ENCODE measurements at places on chromosomes 12 and 14. TPM values are rescaled to one million over a fixed set of nuclear protein-coding genes. Genes with fewer than 3 reads are reported as not detected.

- no peaks in the 10 kb centered on the region for H3K36me3 ChIP-seq
- no peak overlapping the region for H3K27ac ChIP-seq
- H3K4me3 ChIP-seq, result no peak overlapping the region
- DNase-seq, result no peak
Measured at GRCh38 chr12:30384976-30385375, 310.7 kb downstream of the IPO8 start.

GRCh38 chr14:68730348-68730747 is 62.5 kb downstream of the ZFP36L1 start:
- no peaks in the 10 kb centered on the region for H3K27me3 ChIP-seq
- peaks cover 51% of the 10 kb centered on the region for H3K4me1 ChIP-seq

GRCh38 chr12:111181143-111181726 is 187.7 kb downstream of the PHETA1 start:
- no peak overlapping the region for H3K27ac ChIP-seq
- H3K36me3 ChIP-seq, result no peaks in the 10 kb centered on the region
- no peak overlapping the region for H3K4me3 ChIP-seq
- H3K27me3 ChIP-seq, result no peaks in the 10 kb centered on the region
- peak; percentile 64 for DNase-seq
- no peaks in the 10 kb centered on the region for H3K4me1 ChIP-seq

DNA sequence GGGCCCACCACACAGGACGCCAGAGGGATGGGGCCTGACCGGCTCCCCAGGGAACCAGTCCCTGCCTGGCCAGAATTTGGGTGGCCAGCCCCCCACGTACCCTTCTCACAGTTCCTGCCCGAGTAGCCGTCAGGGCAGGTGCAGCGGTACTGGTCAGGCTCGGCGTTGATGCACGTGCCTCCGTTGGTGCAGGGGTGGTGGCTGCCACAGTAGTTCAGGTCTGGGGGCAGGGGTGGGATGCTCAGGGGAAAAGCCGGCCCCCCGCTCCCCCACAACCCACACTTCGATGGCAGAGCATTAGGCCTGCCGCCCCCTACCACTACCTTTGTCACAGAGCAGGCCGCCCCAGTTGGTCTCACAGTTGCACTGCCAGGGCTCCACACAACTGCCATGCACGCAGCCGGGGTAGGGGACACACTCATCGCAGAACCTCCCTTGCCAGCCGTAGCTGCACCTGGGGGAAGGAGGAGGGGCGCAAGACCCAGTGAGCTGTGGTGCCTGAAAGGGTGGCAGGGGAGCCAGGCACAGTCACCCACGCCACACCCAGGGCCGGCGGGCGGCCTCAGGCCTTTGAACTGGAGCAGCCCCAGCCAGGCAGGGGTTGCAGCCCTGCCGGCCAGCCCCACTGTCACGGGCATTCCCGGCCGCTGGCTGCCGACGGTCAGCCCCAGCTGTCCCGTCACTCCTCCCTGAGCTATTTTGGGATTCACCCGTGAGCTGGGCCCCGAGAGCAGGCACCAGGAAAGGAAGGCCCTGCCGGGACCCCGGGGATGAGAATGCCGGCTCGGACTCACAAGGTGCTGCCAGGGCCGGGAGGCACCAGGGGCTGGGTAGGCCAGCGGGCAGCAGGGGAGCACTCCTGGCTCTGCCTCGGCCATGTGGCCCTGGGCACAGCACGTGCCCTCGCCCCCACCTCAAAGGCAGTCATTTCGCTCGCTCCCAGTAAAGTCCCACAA is 16.5 kb downstream of the JAG2 start:
- peak overlapping the region; percentile 76 for H3K27ac ChIP-seq
- peaks cover 30% of the 10 kb centered on the region for H3K36me3 ChIP-seq
- H3K4me1 ChIP-seq, result peaks cover 39% of the 10 kb centered on the region
- no peaks in the 10 kb centered on the region for H3K27me3 ChIP-seq
- DNase-seq, result no peak
- H3K4me3 ChIP-seq, result no peak overlapping the region

- H3K36me3 ChIP-seq, result no peaks in the 10 kb centered on the region
- H3K27me3 ChIP-seq, result no peaks in the 10 kb centered on the region
- no peak overlapping the region for H3K4me3 ChIP-seq
- peak overlapping the region; percentile 73 for H3K27ac ChIP-seq
Measured at GRCh38 chr14:72701237-72701565, 192.7 kb downstream of the DPF3 start.

GRCh38 chr12:85784096-85784720 is 52.0 kb downstream of the RASSF9 start:
- DNase-seq, result no peak
- H3K4me1 ChIP-seq, result no peaks in the 10 kb centered on the region

GRCh38 chr12:131128556-131128955 is 174.8 kb downstream of the ADGRD1 start:
- no peak for DNase-seq
- no peak overlapping the region for H3K27ac ChIP-seq
- no peak overlapping the region for H3K4me3 ChIP-seq
- H3K36me3 ChIP-seq, result peaks cover 36% of the 10 kb centered on the region

DNA sequence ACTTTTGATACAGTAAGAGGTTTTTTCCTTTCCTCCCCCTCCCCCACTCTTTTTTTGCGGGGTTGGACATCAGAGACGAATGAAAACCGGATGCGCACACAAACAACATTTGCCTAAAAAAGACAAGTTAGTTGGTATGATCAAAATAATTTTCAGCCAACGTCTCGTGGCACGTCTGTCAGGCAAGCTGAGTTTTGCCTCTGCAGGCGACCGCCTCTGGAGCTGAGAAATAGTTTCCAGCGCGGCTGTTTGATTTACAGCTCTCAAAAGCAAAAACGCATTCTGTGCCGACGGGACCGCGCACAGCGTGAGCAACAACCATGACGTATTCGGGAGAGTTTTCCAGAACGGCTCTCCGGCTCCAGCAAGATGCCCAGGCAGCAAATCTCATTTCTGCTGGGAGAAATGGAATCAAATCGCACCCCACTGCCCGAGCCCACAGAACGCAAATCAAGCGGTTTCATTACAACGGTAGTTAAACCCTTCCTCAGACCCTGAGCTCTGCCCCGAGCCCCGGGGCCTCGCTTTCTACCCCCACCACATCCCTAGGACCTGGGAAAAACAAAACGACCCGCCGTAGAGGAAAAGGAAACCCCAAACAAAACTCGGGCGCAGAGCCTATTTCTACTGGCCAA is 14.2 kb upstream of the CALM1 start:
- H3K4me3 ChIP-seq, result peak overlapping the region; percentile 68
- peak; percentile 85 for DNase-seq
- peak overlapping the region; percentile 99 for H3K27ac ChIP-seq
- H3K36me3 ChIP-seq, result no peaks in the 10 kb centered on the region
- H3K4me1 ChIP-seq, result no peaks in the 10 kb centered on the region

DNA sequence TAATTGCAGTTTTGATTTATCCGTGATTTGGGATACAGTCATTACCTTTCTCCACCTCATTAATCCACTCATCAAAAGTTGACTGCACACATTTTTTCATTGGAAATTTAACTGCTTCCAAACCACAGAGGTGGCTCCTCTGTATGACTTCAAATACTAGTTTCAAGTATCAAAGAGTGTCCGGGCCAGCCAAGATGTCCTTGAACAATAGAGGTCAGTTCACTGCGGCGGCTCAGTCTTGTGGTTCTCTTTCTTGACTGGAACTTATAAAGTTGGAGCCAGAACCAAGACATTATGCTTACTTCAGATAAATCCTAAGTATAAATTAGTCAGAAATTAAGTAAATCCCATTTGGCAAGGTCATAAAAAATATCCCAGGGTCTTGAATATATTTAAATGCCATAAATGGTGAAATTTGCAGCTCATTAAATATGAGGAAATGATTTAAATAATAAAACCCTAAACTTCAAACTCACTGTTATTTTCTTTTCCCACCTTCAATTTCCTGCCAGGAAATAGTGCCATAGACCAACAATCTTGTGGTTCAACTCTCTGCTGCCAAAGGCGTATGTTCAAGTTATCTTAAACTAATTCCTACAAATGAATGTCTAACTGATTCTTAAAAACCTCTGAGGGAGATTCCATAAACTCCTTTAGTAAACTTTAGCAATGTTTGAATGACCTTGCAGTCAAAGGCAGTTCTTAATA is 360.8 kb downstream of the AEBP2 start:
- no peaks in the 10 kb centered on the region for H3K36me3 ChIP-seq
- no peaks in the 10 kb centered on the region for H3K4me1 ChIP-seq
- no peak overlapping the region for H3K4me3 ChIP-seq
- no peak for DNase-seq
- H3K27me3 ChIP-seq, result no peaks in the 10 kb centered on the region

DNA sequence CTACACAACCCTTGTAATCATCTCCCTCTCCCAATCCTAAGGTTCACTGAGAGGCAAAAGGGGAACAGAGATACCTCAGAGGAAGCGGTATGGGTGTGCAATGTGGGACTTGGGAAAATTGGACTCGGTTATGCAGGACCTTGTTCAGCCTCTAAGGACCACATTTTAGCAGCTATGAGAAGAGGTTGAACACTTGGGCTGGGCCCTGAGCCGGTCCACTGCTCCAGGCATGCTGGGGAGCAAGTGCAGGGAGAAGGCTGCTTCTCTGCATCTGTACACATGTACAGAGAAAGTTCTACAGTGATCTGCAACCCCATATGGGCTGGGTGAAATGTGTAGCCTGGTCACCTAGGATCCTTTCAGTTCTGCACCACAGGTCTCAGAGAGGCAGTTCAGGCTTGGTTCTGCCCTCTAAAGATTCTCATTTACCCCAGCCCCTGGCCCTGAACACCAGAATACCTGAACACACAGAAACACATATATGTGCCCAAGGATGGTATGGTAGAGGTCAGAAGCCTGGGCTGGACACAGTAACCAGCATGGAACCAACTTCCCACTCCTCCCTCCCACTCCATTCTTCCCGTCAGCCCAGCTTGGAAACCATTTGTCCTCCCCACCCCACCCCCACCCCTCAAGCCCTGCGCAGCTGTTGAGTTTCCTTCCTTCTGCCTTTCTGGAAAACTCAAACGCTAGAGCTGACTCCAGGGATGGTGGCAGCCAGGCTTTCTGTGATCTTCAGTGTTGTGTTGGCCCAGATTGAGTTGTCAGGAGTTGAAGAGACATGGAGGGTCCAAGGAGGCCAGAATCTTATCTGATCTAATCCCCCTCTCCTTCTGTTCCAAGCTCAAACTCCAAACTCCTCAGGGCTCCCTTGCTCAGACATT is 10.4 kb downstream of the HOXC5 start:
- H3K36me3 ChIP-seq, result no peaks in the 10 kb centered on the region
- peaks cover 19% of the 10 kb centered on the region for H3K27me3 ChIP-seq
- no peak for DNase-seq
- no peaks in the 10 kb centered on the region for H3K4me1 ChIP-seq

DNA sequence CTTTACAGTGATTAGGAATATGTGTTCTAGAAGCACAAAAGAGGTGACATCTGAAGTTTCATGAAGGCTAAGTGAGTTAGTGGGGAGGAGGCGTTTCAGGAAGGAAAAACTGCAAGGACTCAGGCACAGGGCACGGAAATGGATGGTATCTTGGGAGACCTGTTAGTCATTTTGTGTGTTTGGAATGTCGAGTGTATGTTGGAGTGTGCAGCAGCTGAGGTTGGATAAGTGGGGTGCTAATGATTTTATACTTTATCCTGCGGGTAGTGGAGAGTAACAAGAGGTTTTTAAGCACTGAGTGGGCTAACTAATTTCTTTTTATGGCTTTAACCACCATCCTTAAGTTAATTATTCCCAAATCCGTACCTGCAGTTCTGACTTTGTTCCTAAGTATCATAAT is 571.5 kb upstream of the FBXO33 start:
- H3K27ac ChIP-seq, result no peak overlapping the region
- no peaks in the 10 kb centered on the region for H3K27me3 ChIP-seq
- DNase-seq, result no peak
- no peaks in the 10 kb centered on the region for H3K36me3 ChIP-seq

- H3K4me1 ChIP-seq, result no peaks in the 10 kb centered on the region
- no peak for DNase-seq
- H3K36me3 ChIP-seq, result peaks cover 5% of the 10 kb centered on the region
- H3K27ac ChIP-seq, result no peak overlapping the region
- H3K27me3 ChIP-seq, result no peaks in the 10 kb centered on the region
- H3K4me3 ChIP-seq, result no peak overlapping the region
Measured at GRCh38 chr12:16034136-16034817, 123.1 kb downstream of the DERA start.

- H3K27me3 ChIP-seq, result no peaks in the 10 kb centered on the region
- H3K27ac ChIP-seq, result peak overlapping the region; percentile 60
- H3K4me3 ChIP-seq, result no peak overlapping the region
- H3K36me3 ChIP-seq, result peaks cover 59% of the 10 kb centered on the region
- DNase-seq, result no peak
Measured at GRCh38 chr12:57139796-57140649, 7.4 kb downstream of the LRP1-AS start.

DNA sequence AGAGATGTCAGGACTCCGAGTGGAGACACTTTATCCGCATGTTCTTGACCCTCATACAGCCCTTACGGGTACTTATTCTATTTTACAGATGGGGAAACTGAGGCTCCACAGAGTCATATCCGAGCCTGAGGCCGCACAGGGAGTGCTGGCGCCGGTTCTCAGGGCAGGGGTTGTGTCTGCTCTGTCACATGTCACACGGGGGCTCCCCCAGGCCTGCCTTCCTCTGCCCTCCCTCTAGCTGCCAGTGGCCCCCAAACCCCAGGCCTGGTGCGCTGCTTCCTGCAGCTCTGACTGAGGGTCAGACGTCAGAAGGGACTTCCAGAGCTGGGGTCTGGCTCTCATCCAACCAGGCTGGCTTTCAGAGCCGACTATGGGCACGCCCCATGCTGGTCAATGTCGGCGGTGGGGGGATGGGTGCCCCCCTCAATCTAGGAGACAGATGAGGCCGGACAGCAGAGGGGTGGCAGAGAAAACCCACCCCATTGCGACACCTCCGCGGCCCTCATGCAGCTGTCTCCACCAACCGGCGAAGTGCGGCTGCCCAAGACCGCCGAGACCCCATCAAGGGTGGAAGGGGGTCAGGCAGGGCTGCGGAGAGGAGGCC is 811 bp upstream of the INF2 start:
- no peaks in the 10 kb centered on the region for H3K4me1 ChIP-seq
- H3K36me3 ChIP-seq, result no peaks in the 10 kb centered on the region
- peak overlapping the region; percentile 91 for H3K27ac ChIP-seq
- no peaks in the 10 kb centered on the region for H3K27me3 ChIP-seq
- H3K4me3 ChIP-seq, result peak overlapping the region; percentile 98

GRCh38 chr12:69886109-69886508 is 61.1 kb downstream of the MYRFL start:
- DNase-seq, result no peak
- H3K27me3 ChIP-seq, result no peaks in the 10 kb centered on the region
- H3K36me3 ChIP-seq, result no peaks in the 10 kb centered on the region
- no peak overlapping the region for H3K27ac ChIP-seq
- no peaks in the 10 kb centered on the region for H3K4me1 ChIP-seq

SRRM4 gene
- total RNA-seq, result 0.08 TPM

C14orf180 gene
- total RNA-seq, result 135 TPM

FAM186B gene
- total RNA-seq, result not detected

C12orf42 gene
- not detected for total RNA-seq

FOXN4 gene
- total RNA-seq, result not detected

PTPRO gene
- total RNA-seq, result 0.30 TPM

TAS2R19 gene
- 0.35 TPM for total RNA-seq

Data from right atrium auricular region (tissue), 2 donors.